ENCODE measurements at places on chromosomes 6 and 20.

DNA sequence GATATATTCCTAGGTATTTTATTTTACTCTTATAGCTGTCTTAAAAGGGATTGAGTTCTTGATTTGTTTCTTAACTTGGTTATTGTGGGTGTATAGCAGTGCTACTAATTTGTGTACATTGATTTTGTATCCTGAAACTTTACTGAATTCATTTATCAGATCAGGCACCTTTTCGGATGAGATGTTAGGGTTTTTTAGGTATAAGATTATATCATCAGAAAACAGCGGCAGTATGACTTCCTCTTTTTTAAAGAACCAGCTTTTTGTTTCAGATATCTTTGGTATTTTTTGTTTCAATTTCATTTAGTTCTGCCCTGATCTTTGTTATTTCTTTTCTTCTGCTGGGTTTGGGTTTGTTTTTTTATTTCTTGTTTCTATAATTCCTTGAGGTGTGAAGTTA lies 382.4 kb upstream of the ADGRB3 start:
- no peak for DNase-seq

DNA sequence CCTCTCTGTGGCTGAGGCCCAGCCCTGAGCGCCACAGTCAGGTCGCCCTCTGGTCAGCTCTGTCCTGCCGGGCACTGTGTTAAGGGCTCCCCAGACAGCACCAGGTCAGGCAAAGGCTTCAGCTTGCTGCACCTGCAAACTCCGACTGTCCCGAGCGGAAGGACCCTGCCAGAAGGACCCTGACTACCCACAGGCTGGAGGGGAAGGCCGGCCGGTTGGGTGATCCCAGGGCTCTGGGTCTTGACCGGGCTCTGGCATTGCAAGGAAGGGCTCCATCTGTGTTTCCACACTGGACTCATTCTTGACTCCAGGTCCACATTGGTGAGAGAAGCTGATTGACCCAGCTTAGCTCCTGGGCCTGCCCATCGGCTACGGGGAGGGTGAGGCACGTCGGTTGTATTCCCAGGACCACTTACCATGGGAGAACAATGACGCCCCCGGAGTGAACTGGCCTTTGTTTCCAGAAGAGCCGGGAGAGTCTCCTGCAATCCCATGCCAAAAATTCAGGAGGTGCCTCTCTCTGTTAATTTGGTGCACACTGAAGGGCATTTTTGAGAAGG lies 229.8 kb downstream of the TAF4 start:
- DNase-seq = no peak

- DNase-seq = no peak
These were observed 31.4 kb downstream of the FOXP4 start for GRCh38 chr6:41577356-41578216.

DNA sequence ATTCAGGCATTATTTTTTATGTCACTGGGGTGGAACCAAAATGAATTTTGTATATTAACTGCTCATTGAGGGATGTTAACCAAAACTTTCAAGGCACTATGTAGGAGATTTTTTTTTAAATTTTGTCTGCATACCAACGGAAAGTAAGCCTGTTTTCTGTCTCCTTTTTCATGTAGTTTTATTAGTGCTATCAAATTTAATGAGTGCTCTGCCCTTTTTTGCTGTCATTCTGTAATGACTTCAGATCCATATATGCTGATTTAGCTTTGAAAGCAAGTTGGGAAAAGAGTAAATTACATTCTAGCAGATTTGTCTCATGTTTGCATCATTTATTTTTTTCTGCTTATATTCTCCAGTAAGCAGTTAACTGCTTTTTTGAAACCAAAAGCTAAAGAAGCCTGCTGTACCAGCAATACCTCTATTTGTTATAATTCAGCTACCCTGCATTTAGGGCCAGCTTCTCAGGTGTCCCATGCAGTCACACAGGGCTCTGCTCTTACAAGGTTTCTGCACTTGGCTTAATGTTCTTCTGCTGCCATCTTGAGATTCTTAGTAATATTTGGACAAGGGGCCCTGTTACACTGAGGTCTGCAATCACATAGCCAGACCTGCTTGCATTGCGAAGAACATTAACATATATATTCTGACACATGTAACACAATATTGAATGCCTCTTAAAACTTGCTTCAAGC lies 429.0 kb downstream of the UTRN start:
- no peak for DNase-seq

- no peak for DNase-seq
These were observed 44.9 kb upstream of the SCML4 start for GRCh38 chr6:107868867-107869611.

DNA sequence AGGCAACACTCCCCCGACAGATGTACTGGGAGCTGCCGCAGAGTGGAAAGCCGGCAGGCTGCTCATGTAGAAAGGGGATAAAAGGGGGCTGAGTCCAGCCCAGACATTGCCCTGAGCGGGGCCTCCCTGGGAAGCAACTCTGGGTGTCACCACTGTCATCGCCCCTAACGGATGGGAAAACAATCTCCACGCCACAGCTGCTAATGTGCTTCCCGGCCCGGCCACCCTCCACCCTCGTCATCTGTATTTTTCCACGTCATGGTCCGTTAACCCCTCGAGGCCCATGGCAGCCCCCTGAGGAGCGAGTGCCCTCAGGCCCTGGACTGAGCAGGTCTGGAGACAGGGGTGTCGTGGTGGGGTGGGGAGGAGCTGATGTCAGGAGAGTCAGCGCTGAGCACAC lies 227.4 kb downstream of the DLL1 start:
- no peak for DNase-seq

DNA sequence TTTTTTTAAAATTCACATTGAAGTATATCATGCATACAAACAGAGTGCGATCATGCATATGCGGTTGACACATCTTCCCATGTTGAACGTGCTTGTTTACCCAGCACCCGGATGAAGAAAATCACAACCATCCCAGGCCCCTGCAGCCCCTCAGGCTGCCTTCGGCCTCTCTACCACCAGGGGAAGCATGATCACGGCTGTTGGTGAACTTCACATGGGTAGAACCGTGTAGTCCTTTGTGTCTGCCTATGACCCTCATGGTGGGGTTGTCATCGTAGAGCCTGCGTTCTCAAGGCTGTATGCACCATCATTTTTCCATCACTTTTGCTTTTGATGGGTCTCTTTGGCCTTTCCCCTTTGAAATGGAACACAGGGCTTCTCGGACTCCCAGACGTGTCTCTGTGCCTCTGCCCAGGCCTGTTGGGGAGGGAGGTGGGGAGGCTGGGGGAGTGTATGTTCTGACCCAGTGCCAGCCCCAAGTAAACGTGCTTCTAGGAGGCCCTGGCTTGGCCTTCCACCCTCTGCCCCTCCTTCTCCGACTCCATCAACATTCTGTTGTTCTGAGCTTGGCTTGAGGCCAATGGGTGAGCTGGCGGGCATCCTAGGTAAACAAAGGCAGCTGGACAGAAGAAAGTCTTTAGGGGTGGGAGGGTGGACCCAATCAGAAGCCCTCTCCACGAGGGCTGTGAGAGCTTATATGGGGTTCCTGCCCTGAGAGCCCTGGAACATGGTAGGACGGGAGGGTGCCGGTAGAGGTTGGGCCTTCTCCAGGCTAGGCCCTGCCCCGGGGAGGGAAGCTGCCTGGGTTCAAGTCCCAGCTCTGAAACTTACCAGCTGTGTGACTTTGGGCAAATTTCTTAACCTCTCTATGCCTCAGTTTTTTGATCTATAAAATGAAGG lies 39.7 kb downstream of the TGM2 start:
- no peak for DNase-seq

- DNase-seq = no peak
These were observed 10.2 kb upstream of the MROH8 start for GRCh38 chr20:37189416-37190016.

DNA sequence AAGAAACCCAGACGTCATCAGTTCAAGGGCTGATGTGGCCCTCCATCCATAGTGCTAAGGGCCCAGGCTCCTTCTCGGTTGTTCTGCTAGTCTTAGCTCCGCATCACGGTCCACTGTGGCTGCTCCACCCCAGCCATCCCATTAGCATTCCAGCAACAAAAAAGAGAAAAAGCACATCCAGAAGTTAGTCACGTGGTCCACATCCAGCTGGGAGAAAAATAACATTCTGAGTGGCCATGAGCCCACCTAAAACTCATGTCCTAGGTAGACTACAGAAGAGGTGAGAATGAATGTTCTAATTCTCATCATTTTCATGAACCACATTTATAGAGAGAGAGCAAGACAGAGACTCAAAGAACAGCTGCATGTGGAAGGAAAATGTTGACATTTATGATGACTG lies 49.4 kb upstream of the TAB2 start:
- DNase-seq = no peak

- DNase-seq = no peak
These were observed 318.7 kb downstream of the RFPL4B start for GRCh38 chr6:112665815-112666214.

GRCh38 chr20:60212695-60213094 lies 254.5 kb downstream of the CDH26 start:
- DNase-seq = no peak

GRCh38 chr6:33977606-33978411 lies 168.1 kb downstream of the GRM4 start:
- DNase-seq = no peak

DNA sequence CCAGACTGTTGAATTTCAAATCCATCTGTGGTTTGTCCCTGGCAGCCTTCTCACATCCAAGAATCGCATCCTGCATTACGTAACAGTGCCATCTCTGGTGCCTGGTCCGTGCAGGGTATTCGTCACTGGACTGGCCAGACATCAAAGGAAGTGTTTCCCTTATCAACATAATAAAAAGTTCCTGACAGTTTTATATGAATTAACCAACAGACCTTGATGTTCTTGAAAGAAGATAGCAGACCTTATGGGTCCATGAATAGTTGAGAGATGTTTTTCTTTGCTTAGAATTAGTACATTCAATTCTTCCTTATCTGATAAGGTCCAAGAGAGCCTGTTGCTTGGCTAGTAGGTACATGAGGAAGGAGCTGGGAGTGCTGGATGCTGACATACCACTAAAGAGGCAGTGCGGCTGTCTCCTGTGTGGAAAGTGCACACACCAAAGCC lies 77.6 kb downstream of the PHACTR2 start:
- DNase-seq = no peak

DNA sequence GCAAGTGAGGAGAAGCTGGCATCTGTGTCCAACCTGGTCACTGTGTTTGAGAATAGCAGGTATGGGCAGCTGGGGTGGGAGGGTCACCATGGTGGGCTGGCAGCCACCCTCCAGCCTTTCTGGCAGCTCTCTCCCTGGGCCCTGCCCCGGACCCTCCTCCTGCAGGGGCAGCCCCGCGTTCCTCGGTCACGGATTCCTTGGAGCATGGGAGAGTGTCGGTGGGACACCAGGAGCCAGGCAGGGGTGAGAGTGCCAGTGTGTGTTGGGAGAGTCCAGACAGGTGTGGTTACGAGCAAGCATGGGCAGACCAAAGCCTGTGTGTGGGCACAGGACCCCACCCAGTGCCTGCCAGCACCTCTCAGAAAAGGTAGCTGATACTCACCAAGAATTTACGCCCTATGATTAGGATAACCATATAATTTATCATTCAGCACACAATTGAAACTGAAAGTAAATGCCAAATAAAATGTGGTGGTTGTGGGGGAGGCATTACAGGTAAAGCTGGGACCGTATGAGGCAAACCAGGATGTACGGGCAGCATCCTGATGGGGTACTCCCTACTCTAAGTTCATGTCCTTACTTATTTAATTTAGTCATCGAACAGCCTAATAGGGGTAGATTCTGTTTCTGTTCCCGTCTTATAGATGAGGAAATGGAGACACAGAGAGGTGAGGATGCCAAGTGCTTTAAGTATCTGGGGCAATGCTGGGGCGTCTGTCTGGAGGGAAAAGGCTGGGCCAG lies 542 bp downstream of the FGD2 start:
- DNase-seq = no peak

- no peak for DNase-seq
These were observed 687.9 kb upstream of the CITED2 start for GRCh38 chr6:140062043-140063020.

DNA sequence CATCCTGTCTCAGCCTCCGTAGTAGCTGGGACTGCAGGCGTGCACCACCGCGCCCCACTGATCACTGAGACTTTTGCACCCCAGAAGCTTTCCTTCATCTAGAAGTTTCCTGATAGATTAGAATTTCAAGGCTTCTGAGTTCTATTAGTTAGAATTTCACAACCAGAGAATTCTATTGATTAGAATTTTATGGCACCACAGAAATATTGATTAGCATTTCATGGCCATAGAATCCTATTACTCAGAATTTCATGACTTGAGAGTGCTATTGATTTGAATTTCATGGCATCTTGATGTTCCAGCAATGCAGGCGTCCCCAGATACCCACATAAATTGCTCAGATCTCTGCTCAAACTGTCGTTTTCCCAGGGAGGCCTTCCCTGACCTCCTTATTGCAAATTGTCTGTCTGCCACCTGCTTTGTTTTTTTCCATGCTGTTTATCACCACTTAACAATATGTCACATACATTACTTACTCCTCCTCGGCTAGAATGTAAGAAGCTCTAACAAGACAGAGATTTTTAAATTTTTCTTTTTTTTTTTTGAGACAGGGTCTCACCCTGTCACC lies 16.9 kb upstream of the CBFA2T2 start:
- DNase-seq = no peak

DNA sequence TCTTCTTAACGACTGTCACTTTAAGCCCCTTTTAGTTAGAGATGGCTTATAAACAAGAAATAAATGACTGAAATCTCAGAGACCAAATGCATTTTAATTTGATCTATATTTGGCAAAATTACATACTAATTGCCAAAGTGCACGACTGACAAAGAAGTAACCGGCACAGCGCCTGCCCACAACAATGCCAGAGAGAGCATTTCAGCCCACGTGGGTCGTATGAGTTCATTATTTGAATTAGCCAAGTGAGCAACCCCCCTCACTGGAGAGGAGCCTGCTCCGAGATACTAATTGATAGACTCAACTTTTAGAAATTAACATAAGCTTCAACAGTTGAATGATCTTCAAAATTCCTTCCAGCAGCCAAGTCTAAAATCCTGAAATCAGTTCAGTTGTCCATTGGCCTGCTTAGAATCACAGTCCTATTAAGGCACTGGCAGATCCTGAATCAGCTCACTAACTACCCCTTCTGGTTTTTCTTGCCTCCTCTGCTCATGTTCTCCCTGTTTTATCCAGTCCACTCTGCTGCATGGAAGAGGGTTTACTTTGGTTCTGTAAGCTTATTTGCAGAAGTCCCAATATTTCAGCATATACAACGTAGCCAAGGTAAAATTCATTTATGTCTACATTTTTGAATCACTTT lies 519.1 kb upstream of the AGPAT4 start:
- no peak for DNase-seq

- peak; percentile 69 for DNase-seq
These were observed 10.3 kb upstream of the PRSS16 start for GRCh38 chr6:27237089-27237803.

DNA sequence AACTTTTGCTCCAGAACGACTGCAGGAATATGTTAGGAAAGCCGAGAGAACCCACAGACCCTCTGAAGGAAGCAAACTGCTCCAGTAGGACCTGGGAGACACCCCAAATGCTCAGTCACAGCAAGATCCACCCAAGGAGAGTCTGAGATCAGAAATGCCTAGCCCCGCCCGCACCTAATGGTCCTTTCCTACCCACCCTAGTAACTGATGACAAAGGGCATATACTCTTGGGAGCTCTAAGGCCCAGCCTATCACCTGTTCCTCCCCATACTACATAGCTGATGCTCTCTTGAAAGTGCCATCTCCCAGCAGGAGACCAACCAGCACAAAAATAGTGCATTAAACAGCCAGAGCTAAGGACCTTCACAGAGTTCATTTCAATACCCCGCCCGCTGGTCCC lies 67.6 kb downstream of the CD2AP start:
- no peak for DNase-seq

All from stimulated activated CD4-positive, alpha-beta T cell treated with anti-CD3 and anti-CD28 coated beads, Interleukin-1b, Interleukin-23, amount 100 ng/mL, for 48 hours (primary cell).